Stimulated activated CD8-positive, alpha-beta memory T cell treated with anti-CD3 and anti-CD28 coated beads, Interleukin-2, amount 100 ng/mL, for 48 hours (primary cell): ENCODE measurements at places on chromosomes 2 and 18.
A peak's percentile ranks its signal among the peaks of the same experiment; 100 is the strongest.

DNA sequence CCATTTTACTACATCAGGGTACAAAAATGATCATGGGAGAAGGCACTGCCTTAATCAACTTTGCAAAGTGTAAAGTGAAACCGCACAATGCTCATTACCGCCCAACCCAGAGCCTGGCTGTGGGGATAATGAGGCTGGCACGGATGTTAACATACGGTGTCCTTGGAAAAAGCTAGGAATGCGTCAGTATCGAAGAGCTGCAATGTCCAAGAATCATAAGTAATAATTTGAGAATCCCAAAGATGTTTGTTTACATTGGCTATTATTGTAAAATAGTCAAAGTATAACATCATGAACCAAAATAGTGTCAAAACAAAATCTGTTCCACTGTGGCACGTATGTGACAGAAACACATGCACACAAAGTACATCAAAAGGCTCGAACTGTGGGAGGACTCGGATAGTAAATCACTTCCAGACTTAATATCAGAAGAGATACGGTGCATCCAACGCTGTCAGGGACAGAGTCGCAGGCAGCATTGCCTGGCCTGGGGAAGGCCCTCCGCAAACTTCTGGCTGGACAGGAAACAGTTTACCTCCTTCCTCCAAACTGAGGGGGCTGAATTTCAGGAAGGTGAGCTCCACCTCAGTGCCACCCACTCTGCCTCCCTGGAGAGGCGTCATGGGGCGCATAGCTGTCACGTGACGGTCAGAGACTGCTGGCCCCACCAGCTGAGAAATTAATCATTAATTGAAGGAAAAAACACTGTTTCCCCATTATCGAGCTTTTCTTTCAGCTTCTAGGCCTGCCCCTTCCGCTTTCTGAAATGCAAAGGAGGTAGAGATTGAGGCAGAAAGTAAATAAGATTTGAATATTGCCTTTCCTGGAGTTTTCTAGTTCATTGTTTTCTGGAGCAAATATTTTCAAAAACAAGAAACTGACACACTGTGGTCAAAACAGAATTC is 1.8 kb upstream of the ID2 start:
- DNase-seq: no peak

DNA sequence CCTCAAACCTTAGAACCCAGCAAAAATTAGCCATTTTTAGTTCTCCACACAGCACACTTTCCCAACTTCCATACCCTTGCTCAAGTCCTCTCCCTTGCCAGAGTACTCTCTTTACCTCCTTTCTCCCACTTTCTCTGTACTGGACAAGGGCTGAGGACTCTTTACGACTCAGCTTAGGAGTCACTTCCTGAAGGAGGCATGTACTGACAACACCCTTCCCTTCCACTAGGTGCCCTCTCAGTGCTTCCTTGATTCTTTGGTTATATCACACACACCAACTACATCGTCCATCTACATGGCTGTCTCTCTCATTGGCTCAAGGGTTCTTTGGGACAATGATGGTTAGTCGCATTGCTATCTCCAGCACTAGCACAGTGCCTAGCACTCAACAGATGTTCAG is 5.2 kb upstream of the C18orf63 start:
- DNase-seq: no peak

DNA sequence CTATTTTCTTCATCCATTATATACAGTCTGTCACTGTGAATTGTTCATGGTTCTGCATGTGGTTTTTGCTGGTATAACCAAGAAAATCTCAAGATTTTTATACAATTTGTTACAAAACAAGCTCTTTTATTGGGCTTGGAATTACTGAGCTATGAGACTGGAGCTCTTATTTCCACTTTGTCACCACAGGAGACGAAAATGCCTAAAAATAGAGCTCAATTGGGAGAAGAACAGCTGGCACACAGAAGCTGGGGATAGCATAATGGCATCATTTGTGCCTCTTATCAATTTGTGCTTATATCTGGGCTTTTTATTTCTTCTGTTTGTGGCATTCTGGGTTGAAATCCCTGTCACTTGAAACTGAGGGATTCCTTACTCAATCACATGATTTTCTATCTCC is 219.1 kb downstream of the CALCRL start:
- no peak for DNase-seq

DNA sequence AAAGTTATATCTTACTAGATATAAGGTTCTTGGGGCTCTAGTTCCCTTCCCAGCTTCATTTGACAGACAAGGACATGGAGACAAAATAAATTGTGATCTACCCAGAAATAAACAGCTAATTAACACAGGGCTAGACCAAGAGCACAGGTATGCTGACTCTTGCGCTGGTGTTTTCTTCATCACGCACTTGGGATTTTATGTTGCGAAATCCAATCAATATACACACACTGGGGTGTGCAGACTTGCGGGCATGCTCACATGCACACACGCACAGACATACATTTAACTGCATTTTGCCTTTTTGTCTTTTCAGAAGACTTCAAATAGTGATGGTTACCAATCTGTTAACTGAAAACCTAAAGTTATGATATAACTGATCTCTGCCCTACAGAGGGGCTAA is 91.2 kb downstream of the LRATD1 start:
- DNase-seq: no peak

GRCh38 chr18:26429535-26430226 is 118.7 kb downstream of the KCTD1 start:
- DNase-seq: no peak

- DNase-seq: no peak
These were observed 21.8 kb upstream of the TANK start for GRCh38 chr2:161138429-161138828.

DNA sequence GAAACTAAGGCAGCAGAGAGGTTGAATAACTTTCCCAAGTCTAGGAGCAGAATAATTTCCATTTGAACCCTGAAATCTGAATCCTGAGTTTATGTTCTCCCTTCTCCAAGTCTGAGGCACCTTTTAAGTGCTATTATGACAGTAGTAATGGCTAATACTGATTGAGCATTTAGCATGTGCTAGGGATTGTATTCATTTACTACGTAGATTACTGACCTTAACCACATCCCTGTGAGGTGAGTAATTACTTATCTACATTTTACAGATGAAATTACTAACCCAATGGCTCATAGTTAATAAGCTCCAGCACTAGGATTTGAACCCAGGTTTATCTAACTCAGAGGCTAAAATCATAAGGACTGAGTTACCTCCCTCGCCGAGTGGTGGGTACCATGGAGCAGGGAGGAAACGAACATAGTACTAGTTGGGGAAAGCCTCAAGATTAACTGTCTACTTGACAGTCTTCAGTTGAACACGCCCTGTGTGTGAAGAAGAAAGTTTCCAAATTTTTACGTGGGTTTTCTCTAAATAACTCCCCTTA is 93.0 kb downstream of the MAPRE2 start:
- DNase-seq: no peak

GRCh38 chr2:28663359-28663758 is 88.3 kb upstream of the PPP1CB start:
- no peak for DNase-seq

GRCh38 chr2:98787700-98788099 is 56.8 kb upstream of the MGAT4A start:
- no peak for DNase-seq

DNA sequence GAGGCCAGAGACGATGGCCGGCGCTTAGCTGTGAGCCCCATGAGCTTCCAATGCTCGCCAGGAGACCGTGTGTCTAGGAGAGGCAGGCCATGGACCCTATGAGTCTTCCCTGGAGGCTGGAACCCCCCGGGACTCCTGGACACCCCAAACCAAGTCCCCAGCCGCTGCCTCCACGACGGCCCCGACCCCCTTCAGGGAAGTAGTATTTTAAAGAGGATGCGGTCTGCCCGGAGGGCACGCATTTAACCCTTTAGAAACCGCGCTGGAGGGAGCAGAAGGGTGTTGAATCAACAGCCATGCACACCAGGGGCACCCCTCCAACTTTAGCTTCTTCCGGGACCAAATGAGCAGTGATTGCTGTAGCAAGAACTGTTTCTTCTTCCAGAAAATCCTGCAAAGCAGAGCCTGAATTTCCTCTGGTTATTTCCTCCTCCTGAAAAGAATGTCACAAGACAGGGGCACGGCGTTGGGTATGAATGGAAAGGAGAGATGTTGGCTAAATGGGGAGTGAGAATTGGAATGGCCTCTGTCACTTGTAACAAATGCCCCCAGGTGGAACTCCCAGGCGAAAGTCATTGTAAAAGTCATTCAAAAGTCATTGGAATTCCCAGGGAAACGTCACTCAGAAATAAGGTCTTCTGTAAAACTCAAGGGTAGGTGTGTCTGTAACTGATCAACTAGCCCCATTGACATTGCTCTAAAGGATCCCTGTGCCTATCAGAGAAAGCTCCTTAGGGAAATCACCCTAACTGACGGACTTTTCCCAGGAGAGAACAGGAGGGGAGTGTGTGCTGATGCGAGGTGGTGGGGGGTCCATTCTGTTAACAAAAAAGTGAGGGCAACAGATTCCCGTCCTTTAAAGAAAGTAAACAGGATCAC is 5.8 kb upstream of the GBX2 start:
- no peak for DNase-seq

DNA sequence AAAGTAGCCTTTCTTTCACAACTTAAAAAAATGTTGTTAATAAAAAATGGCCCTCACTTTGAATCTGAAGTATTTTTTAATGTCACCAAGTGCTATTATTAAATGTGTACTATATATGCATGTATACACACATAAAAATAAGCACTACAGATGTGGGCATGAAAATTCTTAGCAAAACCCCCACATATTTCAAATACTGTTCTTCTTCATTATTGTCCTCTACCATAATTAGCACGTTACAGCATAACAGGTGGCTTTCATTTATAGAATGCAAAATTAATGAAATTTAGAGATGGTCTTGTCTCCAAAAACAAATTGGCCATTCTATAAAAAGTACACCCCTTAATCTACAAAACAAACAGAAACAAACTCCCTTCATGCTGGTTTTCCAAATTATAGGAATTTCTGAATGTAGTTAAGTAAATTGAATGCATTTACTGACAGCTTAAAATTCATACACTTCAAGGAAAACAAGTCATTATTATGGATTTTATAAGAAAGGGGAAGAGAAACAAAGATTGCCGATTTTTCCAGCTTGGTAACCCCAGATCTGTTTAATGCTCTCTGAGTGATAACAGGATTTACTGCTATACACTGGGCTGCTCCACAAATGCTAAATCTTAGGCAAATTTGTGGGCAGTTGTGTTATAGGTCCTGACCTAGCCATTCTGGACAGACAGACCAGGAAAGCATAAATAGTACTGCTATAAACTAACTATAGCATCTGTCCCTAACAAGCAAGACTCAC is 67.2 kb downstream of the SPRED2 start:
- no peak for DNase-seq

DNA sequence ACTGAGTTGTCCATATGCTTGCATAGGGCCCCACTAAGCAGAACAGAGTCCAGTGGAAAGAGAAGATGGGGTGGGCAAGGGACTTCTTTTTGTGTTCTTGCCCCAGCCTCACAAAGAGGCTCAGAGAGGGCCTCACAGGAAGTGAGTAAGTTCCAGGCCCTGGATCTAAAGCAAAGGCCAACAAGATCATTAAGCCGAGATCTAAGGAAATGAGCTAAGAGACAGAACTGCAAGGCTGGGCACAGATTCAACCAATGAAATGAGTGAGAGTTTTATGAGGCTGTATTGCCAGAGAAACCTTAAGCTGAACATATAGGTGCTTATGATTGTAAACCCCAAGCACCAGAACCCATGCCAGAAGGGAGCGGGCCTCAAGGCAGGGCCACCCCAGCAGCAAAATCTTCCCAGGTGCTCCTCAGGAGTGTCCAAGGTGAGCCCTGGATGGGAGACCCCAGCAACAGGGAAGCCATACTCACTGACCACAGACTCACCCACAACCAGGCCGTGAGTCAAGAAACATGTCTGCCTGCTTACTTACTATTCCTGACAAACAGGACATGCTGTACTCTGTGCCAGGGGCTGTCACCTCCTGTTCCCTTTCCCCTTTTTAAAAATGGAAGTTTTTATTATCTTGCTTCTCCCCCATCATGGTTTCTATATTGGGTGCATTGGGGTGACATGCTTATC is 40.2 kb downstream of the SLC14A1 start:
- no peak for DNase-seq

GRCh38 chr2:209495855-209496585 is 72.2 kb downstream of the MAP2 start:
- DNase-seq: no peak

DNA sequence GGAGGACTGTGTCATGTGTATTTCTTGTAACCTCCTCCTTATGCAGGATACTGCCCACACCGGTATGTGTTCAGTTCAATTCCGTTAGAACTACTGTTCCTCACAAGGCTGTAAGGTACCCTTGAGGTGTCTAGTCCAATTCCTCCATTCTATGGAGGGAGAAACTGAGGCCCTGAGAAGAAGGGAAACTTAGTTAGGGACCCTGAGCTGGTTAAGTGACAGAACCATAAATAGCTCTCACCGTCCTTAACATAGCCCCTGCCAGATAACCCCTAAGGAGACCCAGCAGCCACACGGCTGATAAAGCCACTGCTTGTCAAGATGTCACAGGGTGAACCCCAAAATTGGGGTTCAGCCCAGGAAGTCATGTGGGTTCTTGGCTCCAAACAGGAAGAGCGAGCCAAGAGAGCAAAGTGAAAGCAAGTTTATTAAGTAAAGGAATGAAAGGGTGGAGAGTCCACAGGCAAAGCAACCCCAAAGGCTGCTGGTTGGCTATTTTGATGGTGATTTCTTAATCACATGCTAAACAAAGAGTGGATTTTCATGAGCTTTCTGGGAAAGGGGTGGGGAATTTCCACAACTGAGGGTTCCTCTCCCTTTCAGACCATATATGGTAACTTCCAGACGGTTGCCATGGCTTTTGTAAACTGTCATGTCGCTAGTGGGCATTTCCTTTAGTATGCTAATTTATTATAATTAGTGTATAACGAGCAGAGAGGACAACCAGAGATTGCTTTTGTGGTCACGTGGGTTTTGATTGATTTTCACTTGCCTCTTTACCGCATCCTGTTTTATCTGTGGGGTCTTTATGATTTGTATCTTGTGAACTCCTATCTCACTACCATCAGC is 83.4 kb upstream of the RTN4 start:
- DNase-seq: peak; percentile 4
